Occipital lobe (tissue), 3 donors: ENCODE measurements at places on chromosomes 12 and 14. TPM values are rescaled to one million over a fixed set of nuclear protein-coding genes. Genes with fewer than 3 reads are reported as not detected.

- DNase-seq = no peak
Observed at GRCh38 chr14:104827177-104828055, 26.5 kb downstream of the ZBTB42 start.

Gene SYCP3
- 0.47 TPM for total RNA-seq

Gene SERPINA4
- not detected for total RNA-seq

Gene PMCH
- not detected for total RNA-seq

GRCh38 chr14:39005044-39005880 lies 97.8 kb downstream of the SEC23A start:
- no peak for DNase-seq

Gene ABHD12B
- not detected for total RNA-seq

DNA sequence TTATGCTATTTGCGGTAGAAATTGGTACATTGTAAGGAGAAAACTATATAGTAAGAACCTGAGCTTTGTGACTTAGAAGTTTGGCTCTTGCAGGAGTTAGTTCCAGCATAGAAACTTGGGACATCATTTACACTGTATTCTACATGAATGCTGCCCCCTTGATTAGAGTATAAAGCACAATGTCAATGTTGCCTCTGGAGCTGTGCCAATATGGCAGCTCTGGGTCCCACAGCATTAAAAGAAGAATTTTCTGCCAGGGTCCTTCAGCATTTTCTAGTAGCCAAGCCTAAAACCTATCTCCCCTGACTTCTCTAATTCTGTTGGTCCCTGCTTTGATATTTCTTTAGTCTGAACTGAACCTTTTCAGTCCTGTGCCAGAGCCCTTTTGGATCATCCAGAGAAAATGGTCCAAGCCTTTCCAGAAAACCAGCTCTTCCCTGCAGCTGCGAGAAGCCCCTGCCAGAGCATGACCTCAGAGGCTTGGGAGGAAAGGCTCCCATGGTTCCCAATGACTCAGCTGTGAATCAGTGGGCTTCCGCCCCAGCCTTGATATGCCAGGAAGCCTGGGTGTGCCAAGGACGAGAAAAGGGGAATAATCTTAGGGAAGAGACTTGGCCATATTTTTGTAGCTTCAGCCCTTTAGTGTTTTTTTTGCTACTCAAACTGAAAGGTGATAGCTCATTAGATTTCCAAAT lies 43.2 kb downstream of the PLEKHG7 start:
- peak; percentile 66 for DNase-seq

DNA sequence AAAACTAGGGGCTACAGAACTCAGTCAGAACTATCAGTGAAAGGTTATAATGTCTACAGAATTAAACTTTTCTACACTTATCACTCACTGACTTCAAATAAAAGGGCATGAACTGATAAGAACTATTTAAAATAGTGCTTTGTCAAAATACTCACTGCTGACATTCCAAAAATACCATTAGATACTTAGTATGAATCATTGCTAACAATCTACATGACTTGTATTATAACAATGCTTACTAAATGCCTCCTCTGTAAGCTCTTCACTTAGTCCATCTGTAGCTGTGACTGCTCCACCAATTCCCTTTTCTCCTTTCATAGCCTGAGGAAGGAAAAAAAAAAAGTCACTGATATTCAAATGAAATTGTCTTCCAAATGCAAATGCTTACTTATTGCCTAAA lies 17.0 kb downstream of the NFYB start:
- DNase-seq = no peak

Gene HCAR1
- 0.78 TPM for total RNA-seq

GRCh38 chr12:17148706-17149105 lies 542.7 kb upstream of the LMO3 start:
- no peak for DNase-seq

Gene APOF
- total RNA-seq = not detected

GRCh38 chr12:2288001-2288400 lies 235.2 kb downstream of the CACNA1C start:
- no peak for DNase-seq

Gene KRT85
- not detected for total RNA-seq

DNA sequence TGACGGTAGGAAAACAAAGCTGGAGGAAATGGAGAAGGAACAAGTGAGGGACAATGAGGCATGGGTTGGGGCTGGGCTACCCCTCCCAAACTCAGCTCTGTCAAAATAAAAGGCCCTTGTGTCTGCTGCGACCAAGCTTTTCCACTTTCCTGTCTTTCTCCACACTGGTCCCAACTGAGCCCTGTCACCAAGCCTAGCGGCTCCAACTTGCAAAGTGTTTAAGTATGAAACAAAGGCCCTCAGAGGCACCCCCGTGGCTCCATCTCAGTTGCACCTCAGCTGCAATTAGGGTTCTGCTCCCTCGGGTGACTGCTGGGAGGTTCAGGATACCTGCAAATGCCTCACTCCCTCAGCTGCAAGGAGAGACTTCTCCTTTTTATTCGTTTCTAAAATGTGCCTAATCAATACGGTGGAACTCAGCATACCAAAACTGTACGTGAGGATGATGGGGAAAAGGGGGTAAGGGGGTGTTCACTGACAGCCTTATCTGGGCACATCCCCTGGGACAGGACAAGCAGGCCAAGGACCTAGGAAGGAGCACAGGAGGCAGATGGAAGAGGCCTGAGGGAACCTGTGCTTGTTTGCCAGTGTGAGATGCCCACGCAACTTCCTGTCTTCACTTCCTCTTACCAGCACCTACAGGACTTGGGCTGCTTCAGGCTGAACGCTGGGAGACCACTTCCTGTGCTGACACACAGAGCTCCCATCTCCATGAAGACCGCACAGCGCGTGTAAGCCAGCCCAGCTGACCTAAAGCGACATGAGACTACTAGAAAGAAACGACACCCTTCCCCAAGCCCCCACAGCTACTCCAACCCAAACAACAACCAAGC lies 8.9 kb downstream of the VAMP1 start:
- DNase-seq = no peak

Gene TSPAN31
- 41.0 TPM for total RNA-seq

DNA sequence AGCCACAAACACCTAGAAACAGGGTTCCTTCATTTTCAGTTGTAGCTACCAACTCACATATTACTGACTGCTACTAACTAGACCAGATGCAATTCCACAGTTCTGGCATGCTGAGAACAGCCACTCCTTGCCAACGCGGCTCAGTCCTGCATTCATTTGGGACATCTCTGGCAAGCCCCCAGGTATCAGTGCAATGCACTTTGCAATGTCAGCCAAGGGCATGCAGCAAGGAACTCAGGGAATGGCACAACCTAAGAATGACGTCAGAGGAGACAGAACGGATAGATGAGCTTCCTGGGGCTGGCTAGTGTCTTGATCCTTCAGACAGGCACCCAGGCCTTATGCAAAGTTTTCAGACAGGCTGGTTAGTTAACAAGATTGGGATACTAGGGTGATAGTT lies 29.6 kb downstream of the MAP3K9 start:
- no peak for DNase-seq

DNA sequence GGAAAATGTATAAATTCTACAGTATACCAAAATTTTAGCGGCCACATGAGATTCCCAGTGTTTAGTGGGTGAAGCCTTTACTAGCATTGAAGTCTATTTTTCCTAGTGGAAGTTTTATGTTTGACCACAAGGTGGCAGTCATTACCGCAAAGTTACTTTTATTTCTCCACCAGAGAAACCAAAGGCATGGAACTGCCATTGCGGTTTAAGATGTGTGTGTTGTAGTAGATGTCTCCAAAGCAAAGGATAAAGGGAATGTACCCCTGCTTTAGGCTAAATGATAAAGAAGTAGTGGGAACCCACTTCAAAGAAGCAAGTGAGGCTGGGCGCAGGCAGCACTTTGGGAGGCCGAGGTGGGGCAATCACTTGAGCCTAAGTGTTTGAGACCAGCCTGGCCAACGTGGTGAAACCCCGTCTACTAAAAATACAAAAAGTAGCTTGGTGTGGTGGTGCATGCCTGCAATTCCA lies 140.5 kb downstream of the PRKCH start:
- peak; percentile 21 for DNase-seq

- DNase-seq = no peak
Observed at GRCh38 chr12:77946541-77947061, 115.9 kb downstream of the NAV3 start.

Gene GZMH
- not detected for total RNA-seq

GRCh38 chr12:99157946-99158345 lies 489.6 kb upstream of the GARIN6 start:
- DNase-seq = no peak

Gene IFI27
- 12.2 TPM for total RNA-seq

DNA sequence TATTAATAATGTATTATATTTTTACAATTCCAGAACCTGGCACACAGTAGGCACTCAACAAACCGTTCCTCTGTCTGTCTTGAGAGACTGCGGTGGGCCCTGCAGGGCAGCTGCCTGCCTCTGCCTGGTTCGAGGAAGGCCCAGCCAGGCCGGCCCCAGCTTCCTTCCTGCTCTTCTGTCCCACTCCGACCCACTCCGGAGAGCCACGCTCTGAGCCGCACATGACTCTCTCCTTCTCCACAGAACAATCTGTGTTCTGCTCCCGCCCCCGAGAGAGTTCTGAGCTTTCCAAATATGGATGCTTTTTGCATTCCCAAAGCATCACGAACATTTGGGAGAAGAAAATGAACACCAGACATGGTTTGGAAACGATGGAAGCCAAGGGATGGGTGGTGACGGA lies 57.3 kb downstream of the TTC7B start:
- peak; percentile 51 for DNase-seq

DNA sequence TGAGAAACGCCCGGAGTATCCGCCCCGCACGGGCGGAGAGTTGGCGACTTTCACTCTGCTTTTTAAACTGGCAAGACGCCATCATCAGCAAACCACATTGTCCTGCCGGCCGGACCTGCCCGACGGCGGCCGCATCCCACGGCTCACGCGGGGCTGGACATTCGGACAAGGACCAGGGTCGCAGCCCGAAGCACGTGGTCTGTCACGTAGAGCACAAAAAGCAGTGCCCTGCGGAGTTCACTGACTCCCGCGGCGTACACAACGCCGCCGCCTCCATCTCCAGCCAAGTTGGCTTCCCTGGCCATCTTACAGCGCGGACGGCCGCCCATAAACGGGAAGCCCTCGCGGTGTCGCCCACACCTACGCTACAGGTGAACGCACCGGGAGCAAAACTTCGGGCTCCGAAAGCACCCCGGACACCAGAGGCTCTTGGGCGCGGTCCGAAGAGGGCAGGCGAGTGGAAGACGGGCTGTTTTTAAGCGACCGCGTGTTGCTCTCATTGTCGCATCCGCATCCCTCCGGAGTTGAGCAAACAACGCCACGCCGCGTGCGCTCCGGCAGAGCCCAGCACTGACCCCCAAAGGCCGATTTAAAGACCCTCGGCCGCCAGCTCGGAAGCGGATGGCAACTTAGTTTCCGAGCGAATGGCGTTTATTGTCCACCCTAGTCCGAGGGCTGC lies 966 bp downstream of the SINHCAF start:
- DNase-seq = peak; percentile 5

DNA sequence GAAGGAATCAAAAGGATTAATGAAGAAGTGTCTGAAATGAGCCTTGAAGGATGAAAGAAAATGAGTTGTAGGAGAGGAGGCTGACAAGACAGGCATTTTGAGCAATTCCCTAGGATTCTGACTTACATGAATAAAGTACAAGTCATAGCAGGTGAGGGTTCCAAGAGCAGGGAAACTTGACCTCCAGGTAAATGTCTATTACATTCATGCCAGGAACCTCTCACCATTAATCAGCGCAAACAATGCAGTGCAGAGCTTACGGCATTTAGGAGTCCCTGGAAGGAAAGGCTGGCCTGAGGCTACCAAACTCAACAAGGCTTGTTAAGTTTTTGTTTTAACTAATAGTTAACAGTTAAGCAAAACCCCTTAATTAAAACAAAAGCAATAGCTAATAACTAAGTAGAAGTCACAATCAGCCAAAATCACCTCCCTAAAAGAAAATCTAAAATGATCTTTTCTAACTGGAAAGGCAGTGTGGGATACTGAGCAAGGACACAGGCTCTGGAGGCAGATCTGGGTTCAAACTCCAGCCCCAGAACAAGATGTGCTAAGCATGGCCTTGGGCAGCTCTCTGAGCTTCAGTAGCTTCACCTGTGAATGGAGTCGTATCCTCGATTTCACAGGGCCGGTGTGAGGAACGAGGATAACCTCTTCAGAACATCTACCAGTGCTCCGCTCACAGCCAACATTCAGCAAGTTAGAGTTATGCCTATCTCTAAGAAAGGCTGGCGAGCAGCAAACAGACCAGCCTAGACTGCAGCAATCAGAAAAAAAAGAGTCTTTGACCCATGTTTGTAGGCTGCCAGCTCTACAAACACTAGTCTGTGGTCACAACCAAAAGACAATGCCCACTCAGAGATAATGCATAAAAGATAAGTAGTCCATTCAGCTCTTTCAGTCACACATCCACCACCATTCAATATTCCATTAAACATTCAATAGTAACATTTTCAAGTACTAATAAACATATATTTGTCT lies 16.9 kb downstream of the PPTC7 start:
- no peak for DNase-seq

- no peak for DNase-seq
Observed at GRCh38 chr14:61229981-61230380, 51.2 kb downstream of the TMEM30B start.

Gene HAL
- total RNA-seq = 2.2 TPM

- no peak for DNase-seq
Observed at GRCh38 chr12:47458279-47458678, 247.6 kb downstream of the RPAP3 start.

- no peak for DNase-seq
Observed at GRCh38 chr12:123071099-123071800, 79.6 kb downstream of the PITPNM2 start.

Gene PTCSC3
- total RNA-seq = not detected

DNA sequence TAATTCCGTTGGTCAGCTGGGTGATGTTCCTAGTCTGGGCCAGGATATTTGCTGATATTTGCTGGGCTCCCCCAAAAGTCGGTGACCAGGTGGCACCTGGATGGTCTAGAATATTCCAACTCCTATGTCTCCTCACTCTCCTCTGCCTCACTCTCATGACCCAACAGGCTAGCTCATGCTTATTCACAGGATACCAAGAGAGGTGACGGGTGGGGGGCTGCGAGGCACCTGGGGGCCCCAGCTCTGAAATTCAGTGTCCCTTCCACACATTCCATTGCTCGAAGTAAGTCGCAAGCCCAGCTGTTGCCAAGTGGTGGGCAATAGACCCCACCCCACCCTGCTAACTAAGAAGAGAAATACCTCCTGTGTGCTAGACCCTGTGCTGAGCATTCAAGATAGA lies 67.7 kb downstream of the C14orf132 start:
- DNase-seq = no peak
